NCI-H345 (cell line): ENCODE measurements at places on chromosomes 2 and 18.

DNA sequence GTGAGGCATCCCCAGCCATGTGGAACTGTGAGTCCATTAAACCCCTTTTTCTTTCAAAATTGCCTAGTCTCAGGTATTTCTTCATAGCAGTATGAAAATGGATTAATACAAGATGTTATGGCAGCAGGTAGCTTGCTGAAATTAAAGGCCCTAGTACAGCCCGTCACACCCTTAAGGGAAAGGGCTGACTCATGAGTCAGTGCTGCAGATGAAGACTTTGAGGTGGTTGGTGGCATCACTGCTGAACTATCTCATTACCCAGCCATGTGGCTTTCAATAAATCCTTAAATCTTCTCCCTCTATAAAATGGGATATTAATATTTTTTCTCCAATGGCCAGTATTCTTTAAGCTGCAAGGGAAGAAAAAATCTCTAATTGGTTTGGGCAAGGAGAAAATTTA is 226.1 kb upstream of the CCDC68 start:
- DNase-seq, result no peak

GRCh38 chr2:151927501-151928221 is 99.4 kb upstream of the ARL5A start:
- DNase-seq, result no peak

- no peak for DNase-seq
Observed at GRCh38 chr2:55775828-55776227, 82.2 kb upstream of the PNPT1 start.

DNA sequence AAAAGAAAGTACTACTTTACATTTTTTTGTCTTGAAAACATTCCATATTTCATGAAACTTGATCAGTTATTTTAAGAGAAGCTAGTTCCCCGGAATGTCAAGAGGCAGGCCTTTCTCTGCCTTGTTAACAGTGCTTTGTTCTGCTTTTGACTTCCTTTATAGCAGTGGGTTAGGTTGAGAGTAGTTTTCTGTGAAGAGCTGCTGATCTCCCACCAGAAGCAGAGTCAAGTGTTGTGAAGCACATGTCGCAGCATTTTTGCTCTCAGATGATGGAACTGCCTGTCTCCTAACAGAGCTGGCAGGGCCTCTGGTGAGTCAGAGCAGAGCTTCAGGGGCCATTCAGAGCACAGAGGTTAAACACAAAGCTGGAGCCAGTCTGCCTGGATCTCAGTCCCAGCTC is 871.8 kb downstream of the SLC4A3 start:
- DNase-seq, result peak; percentile 15

- DNase-seq, result no peak
Observed at GRCh38 chr18:45365835-45366234, 249.4 kb upstream of the SLC14A2 start.

- no peak for DNase-seq
Observed at GRCh38 chr18:10111191-10111590, 197.4 kb downstream of the VAPA start.

- DNase-seq, result peak; percentile 72
Observed at GRCh38 chr2:45274250-45274926, 265.1 kb upstream of the SIX2 start.
